Bladder microvascular endothelial cell (primary cell): ENCODE measurements at places on chromosomes 12 and 14. TPM values are rescaled to one million over a fixed set of nuclear protein-coding genes. Genes with fewer than 3 reads are reported as not detected.

The APOF gene
- not detected in 2 replicates for total RNA-seq

The IPO8 gene
- total RNA-seq = 30.9 and 84.6 TPM in 2 replicates

The LRRC10 gene
- not detected in 2 replicates for total RNA-seq

The MDP1 gene
- 6.3 and 7.7 TPM in 2 replicates for total RNA-seq

The PTPN21 gene
- 3.4 and 13.5 TPM in 2 replicates for total RNA-seq

The ADCY4 gene
- total RNA-seq = 61.5 and 89.6 TPM in 2 replicates

The RFLNA gene
- 0.13 and 0.49 TPM in 2 replicates for total RNA-seq

The IPO4 gene
- 22.2 and 46.8 TPM in 2 replicates for total RNA-seq
